ENCODE measurements at places on chromosomes 5 and 9.

- no peak for DNase-seq
These were observed 30.5 kb upstream of the ADAM19 start for GRCh38 chr5:157606046-157606445.

GRCh38 chr5:139847790-139848507 lies 52.3 kb downstream of the PSD2 start:
- DNase-seq, result no peak

GRCh38 chr9:77763566-77763965 lies 115.4 kb upstream of the GNA14 start:
- no peak for DNase-seq

- no peak for DNase-seq
These were observed 21.2 kb downstream of the LVRN start for GRCh38 chr5:115983519-115983918.
